ENCODE measurements at places on chromosomes 6 and 20. TPM values are rescaled to one million over a fixed set of nuclear protein-coding genes. Genes with fewer than 3 reads are reported as not detected.

DNA sequence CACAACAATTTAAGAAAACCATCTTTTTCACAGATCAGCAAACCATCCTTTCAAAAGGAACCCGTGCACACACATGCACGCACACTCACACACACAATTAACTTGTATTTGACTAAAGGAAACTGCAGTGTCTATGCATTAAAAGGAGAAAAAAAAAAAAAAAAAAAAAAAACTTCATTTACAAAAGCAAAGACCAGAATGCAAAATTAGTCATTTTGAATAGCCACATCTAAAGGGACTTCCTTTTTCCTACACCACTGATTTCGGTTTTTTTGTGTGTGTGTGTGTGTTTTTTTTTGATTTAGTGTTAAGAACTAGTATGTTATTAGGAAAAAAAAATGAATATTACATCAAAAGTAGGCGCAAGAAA lies 6.3 kb downstream of the ZMYND8 start:
- DNase-seq, result no peak
- peak overlapping the region; percentile 65 for H3K4me3 ChIP-seq
- H3K27ac ChIP-seq, result peak overlapping the region; percentile 97
- H3K36me3 ChIP-seq, result peaks cover 98% of the 10 kb centered on the region
- H3K4me1 ChIP-seq, result peaks cover 46% of the 10 kb centered on the region

GRCh38 chr6:137978252-137978896 lies 111.3 kb downstream of the TNFAIP3 start:
- no peak overlapping the region for H3K27ac ChIP-seq
- peak; percentile 43 for DNase-seq
- no peaks in the 10 kb centered on the region for H3K36me3 ChIP-seq
- H3K4me3 ChIP-seq, result no peak overlapping the region
- no peaks in the 10 kb centered on the region for H3K27me3 ChIP-seq

GRCh38 chr20:46897328-46897880 lies 2.8 kb downstream of the EYA2 start:
- H3K4me3 ChIP-seq, result no peak overlapping the region
- H3K27me3 ChIP-seq, result peaks cover 49% of the 10 kb centered on the region
- no peaks in the 10 kb centered on the region for H3K36me3 ChIP-seq
- H3K4me1 ChIP-seq, result no peaks in the 10 kb centered on the region
- no peak for DNase-seq
- H3K27ac ChIP-seq, result no peak overlapping the region

DNA sequence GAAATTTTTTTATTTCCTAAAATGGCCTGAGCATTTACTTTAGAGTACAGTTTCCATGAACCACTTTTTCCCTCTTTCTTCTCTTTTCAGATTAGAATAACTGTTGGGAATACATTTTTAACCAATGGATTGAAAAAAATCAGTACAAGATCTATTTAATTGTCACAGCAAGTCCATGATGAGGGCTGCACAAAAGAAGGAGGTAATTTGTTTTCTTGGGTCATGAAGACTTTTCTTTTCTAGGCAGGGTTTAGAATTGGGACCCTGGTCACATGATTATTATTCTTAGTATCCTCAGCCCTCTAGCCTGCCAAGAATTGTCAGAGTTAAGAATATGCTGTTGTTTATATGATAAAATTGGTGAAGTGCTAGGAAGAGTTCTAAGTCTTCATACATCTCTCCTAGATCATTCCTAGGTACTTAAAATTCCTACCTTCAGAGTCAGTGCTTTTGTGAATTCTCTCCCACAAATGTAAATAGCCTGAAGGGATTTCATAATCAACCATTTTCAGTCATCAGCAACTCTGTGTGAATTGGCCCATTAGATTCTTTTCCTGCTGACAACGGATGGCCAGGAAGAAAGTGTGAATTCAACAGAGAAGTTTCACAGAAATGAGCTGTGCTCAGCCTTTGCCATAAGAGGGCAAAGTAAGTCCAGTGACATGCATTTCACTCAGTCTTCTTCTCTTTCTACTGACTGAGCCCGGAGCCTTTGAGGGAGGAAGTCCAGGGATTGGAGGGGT lies 32.4 kb upstream of the TPBG start:
- H3K4me1 ChIP-seq, result no peaks in the 10 kb centered on the region
- DNase-seq, result no peak
- H3K27me3 ChIP-seq, result no peaks in the 10 kb centered on the region
- no peaks in the 10 kb centered on the region for H3K36me3 ChIP-seq
- no peak overlapping the region for H3K4me3 ChIP-seq

DNA sequence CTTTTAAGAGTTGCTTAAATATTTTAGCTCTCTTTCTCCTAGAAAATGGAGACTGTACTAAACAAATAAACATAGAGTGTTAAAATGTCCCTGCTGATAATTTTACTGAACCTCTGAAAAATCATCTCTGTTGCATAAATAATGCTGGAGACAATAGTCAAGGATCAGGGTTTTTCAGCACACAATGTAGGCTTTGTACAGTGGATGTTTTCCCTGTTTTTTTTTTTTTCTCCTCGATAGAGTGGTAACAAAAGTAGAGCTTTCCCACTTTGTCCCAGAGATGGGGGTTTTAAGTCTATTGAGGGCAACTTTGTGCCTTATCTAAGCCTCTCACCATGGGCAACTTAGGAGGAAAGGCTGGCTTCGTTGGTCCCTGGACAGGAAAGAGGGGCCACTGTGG lies 222.6 kb upstream of the HDDC2 start:
- H3K27me3 ChIP-seq, result peaks cover 4% of the 10 kb centered on the region
- H3K4me3 ChIP-seq, result no peak overlapping the region
- H3K36me3 ChIP-seq, result no peaks in the 10 kb centered on the region
- no peak overlapping the region for H3K27ac ChIP-seq
- no peak for DNase-seq
- no peaks in the 10 kb centered on the region for H3K4me1 ChIP-seq

GRCh38 chr6:148934961-148935360 lies 188.1 kb downstream of the UST start:
- H3K27me3 ChIP-seq, result 0 out of 2 replicates have a peak, but pooled peaks cover 4% of the 10 kb centered on the region
- H3K4me1 ChIP-seq, result no peaks in the 10 kb centered on the region
- no peaks in the 10 kb centered on the region for H3K36me3 ChIP-seq

- DNase-seq, result no peak
- H3K27ac ChIP-seq, result no peak overlapping the region
These were observed 119.7 kb downstream of the PSMB1 start for GRCh38 chr6:170433163-170434116.

GRCh38 chr20:33399924-33400323 lies 1.4 kb downstream of the CDK5RAP1 start:
- H3K4me1 ChIP-seq, result peaks cover 13% of the 10 kb centered on the region
- H3K4me3 ChIP-seq, result peak overlapping the region; percentile 88
- DNase-seq, result no peak
- H3K36me3 ChIP-seq, result peaks cover 43% of the 10 kb centered on the region

- no peaks in the 10 kb centered on the region for H3K36me3 ChIP-seq
- no peak for DNase-seq
- H3K4me1 ChIP-seq, result no peaks in the 10 kb centered on the region
- H3K27ac ChIP-seq, result no peak overlapping the region
- H3K27me3 ChIP-seq, result peaks cover 74% of the 10 kb centered on the region
- H3K4me3 ChIP-seq, result no peak overlapping the region
These were observed 90.2 kb downstream of the THBS2 start for GRCh38 chr6:169163411-169163901.

- no peaks in the 10 kb centered on the region for H3K4me1 ChIP-seq
- DNase-seq, result peak; percentile 25
- no peak overlapping the region for H3K27ac ChIP-seq
- H3K36me3 ChIP-seq, result peaks cover 36% of the 10 kb centered on the region
- H3K4me3 ChIP-seq, result no peak overlapping the region
These were observed 86.6 kb upstream of the TPD52L1 start for GRCh38 chr6:125066964-125067363.

GRCh38 chr6:166050559-166050958 lies 117.1 kb downstream of the TBXT start:
- no peak overlapping the region for H3K4me3 ChIP-seq
- H3K27me3 ChIP-seq, result no peaks in the 10 kb centered on the region
- H3K4me1 ChIP-seq, result no peaks in the 10 kb centered on the region
- H3K36me3 ChIP-seq, result no peaks in the 10 kb centered on the region

DNA sequence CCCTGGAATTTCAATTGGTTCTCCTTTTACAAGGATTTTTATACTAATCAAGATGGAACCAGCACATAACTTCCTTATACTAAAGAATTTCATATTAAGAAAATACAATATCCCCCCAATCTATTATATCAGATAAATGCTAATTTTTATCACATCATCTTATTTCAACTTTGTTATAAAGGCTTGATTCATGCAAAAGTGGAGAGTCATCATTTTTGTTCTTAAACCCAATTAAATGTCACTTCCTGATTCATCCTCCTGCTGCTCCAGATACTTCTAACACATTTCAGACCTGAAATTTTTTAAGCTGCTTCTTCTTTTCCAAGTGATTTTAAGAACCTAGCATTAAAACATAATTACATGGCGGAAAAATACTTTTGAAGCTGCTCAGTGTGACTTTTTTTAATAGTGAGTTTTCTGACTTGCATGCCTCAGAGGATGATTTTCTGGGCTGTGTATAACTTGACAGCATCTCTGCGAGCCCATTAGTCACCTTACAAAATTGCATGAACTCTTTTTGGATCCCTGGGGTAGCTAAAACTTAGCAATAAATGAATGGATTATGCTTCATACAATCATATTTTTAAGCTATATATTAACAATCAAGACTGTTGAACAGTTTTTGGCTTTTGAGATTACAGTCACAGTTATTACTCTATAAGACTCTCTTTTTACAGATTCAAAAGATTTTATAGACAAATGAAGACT lies 134.1 kb downstream of the ELOVL4 start:
- H3K27me3 ChIP-seq, result peaks cover 6% of the 10 kb centered on the region
- DNase-seq, result no peak
- H3K4me3 ChIP-seq, result no peak overlapping the region
- no peaks in the 10 kb centered on the region for H3K36me3 ChIP-seq

DNA sequence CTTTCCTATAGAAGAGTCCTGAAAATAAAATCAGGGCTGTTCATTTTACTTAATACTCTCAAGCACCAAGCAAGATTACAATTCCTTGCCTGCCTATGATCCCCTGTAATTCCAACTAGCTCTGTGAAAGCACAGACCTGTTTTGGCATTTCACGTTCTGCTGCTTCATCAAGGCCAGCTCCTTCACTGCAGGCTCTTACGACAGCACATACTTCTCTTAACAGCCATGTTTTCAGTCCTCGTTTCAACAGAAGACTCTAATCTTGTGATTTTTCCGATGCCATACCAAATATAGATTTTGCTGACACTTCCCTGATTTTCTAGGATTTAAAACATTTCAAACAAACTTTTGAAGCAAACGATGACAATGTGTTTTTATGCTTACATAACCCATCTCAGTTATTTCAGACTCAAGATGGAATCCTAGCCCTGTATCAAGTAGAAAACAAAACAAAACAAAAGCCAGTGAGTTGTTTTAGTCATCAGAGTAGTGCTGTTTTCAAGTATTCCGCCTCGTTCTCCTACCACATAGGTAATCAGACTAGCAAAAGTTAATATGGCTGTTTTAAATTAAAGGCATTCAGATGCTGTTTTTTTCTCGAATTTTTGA lies 616.5 kb upstream of the CITED2 start:
- H3K27ac ChIP-seq, result no peak overlapping the region
- no peaks in the 10 kb centered on the region for H3K27me3 ChIP-seq
- H3K4me3 ChIP-seq, result no peak overlapping the region

The COL9A3 gene
- total RNA-seq, result 1.3 TPM

The MATN4 gene
- total RNA-seq, result 0.13 TPM

The FGD2 gene
- not detected for total RNA-seq

The DYNLRB1 gene
- 85.4 TPM for total RNA-seq

The NKX2-4 gene
- total RNA-seq, result not detected

The HDGFL1 gene
- total RNA-seq, result 0.38 TPM

The CALHM6 gene
- total RNA-seq, result not detected

Data from K562 (cell line).